ENCODE measurements at places on chromosomes 5 and 9. TPM values are rescaled to one million over a fixed set of nuclear protein-coding genes. Genes with fewer than 3 reads are reported as not detected.

The CCNB1 gene
- 38.0 TPM for polyA plus RNA-seq

The C5orf52 gene
- not detected for polyA plus RNA-seq

The GPR150 gene
- polyA plus RNA-seq = 0.14 TPM

The ZFAND5 gene
- 125 TPM for polyA plus RNA-seq

The STARD4 gene
- 10.9 TPM for polyA plus RNA-seq

The CA9 gene
- polyA plus RNA-seq = 1.1 TPM

The NUP155 gene
- 14.8 TPM for polyA plus RNA-seq

The HCN1 gene
- 2.9 TPM for polyA plus RNA-seq

The GABRA1 gene
- polyA plus RNA-seq = 0.40 TPM

The NPR3 gene
- 11.9 TPM for polyA plus RNA-seq

The IPO11 gene
- polyA plus RNA-seq = 22.4 TPM

The PCDHGA4 gene
- 2.2 TPM for polyA plus RNA-seq

The SLC28A3 gene
- polyA plus RNA-seq = 0.11 TPM

All from muscle of leg (tissue), 16 donors.